PC-9 (cell line): ENCODE measurements at places on chromosomes 4 and X. TPM values are rescaled to one million over a fixed set of nuclear protein-coding genes. Genes with fewer than 3 reads are reported as not detected.

- DNase-seq: no peak
These were observed 349.7 kb upstream of the NOCT start for GRCh38 chr4:138665851-138666250.

The PITX2 gene
- 0.48 and 1.6 TPM in 2 replicates for total RNA-seq

The XAGE5 gene
- total RNA-seq: not detected in 2 replicates

DNA sequence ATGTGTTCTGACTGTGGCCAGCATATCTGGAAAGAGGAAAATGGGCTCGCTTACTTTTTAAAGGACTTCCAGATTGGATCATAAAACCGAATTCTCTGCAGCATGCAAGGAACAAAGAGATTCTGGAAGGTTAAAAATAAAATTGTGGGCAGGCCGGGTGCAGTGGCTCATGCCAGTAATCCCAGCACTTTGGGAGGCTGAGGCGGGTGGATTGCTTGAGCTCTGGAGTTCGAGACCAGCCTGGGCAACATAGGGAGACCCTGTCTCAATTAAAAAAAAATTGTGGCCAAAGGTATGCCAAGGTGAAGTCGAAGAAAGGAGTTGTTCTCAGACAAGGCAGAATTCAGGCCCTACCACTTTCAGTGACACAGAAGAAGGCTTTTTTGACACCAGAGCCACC lies 37.8 kb downstream of the NELFA start:
- DNase-seq: no peak
